Activated CD4-positive, alpha-beta T cell treated with anti-CD3 and anti-CD28 coated beads, Interleukin-2, amount 10 ng/mL, durations not matched to agents 7 days and 5 days (primary cell): ENCODE measurements at places on chromosomes 12 and 14.

DNA sequence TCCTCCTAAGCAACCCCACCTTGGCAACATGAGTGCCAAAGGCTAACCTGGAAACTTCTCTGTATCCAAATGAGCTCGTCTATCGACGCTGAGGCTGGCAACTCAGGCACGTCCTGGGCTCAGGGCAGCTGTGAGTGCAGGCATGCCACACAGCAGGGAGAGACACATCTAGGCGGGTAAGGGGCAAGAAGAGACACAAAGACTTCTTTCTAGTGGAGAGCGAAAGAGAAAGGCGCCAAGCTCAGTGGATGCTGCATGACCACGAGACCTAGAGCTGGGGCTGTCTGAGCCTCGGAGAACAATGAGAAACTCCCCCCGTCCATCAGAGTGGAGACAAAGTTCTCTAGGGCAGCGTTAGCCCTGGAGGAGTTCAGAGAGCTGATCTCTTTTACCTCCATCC, 170.4 kb downstream of the CALM1 start:
- H3K4me1 ChIP-seq: no peaks in the 10 kb centered on the region
- no peak overlapping the region for H3K27ac ChIP-seq
- no peak for DNase-seq
- H3K4me3 ChIP-seq: no peak overlapping the region
- no peaks in the 10 kb centered on the region for H3K27me3 ChIP-seq

GRCh38 chr12:52216100-52216499, 16.9 kb upstream of the KRT7 start:
- no peak for DNase-seq
- no peaks in the 10 kb centered on the region for H3K36me3 ChIP-seq

- H3K36me3 ChIP-seq: peaks cover 2% of the 10 kb centered on the region
- no peak overlapping the region for H3K27ac ChIP-seq
- DNase-seq: no peak
- no peaks in the 10 kb centered on the region for H3K4me1 ChIP-seq
- H3K4me3 ChIP-seq: no peak overlapping the region
These were observed 36.3 kb downstream of the SDR9C7 start for GRCh38 chr12:56897844-56898361.

DNA sequence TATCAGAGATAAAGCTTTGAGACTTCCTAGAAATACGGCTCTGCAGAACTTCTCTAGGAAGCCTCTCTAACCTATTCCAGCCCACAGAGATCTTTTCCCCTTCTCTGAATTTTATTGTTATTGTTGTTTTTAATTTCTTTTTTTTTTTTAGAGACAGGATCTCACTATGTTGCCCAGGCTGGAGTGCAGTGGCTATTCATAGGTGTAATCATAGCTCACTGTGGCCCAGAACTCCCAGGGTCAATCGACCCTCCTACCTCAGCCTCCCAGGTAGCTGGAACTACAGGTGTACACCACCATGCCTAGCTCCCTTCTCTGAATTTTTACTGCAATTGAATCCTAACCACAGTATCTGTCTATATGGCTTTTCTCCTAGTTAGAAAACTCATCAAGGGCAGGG, 19.6 kb downstream of the SLC7A8 start:
- no peak for DNase-seq
- H3K27me3 ChIP-seq: peaks cover 9% of the 10 kb centered on the region
- H3K27ac ChIP-seq: no peak overlapping the region
- no peak overlapping the region for H3K4me3 ChIP-seq
- peaks cover 7% of the 10 kb centered on the region for H3K4me1 ChIP-seq
- no peaks in the 10 kb centered on the region for H3K36me3 ChIP-seq

DNA sequence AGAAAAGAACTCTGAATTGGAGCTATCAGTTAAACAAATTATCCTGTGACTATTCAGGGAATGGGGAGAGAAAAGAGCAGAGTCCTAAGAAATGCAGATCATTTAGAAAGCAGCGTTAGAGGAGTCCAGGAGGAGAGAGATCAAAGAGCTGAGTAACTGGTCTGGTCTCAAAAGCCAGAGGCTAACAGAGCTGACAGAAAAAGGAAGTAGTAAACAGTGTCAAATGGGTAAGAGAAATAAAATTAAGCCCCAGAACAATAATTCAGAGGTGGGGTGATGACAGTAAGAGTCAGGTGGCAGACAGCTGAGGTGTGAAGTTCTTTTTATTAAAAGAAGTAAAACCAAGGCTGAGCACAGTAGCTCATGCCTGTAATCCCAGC, 19.3 kb downstream of the GXYLT1 start:
- peaks cover 3% of the 10 kb centered on the region for H3K4me1 ChIP-seq
- peaks cover 10% of the 10 kb centered on the region for H3K36me3 ChIP-seq
- H3K27me3 ChIP-seq: no peaks in the 10 kb centered on the region

GRCh38 chr14:64112867-64113678, 181.1 kb downstream of the ESR2 start:
- H3K36me3 ChIP-seq: peaks cover 43% of the 10 kb centered on the region
- no peaks in the 10 kb centered on the region for H3K27me3 ChIP-seq
- no peak for DNase-seq
- no peak overlapping the region for H3K4me3 ChIP-seq
- no peaks in the 10 kb centered on the region for H3K4me1 ChIP-seq

DNA sequence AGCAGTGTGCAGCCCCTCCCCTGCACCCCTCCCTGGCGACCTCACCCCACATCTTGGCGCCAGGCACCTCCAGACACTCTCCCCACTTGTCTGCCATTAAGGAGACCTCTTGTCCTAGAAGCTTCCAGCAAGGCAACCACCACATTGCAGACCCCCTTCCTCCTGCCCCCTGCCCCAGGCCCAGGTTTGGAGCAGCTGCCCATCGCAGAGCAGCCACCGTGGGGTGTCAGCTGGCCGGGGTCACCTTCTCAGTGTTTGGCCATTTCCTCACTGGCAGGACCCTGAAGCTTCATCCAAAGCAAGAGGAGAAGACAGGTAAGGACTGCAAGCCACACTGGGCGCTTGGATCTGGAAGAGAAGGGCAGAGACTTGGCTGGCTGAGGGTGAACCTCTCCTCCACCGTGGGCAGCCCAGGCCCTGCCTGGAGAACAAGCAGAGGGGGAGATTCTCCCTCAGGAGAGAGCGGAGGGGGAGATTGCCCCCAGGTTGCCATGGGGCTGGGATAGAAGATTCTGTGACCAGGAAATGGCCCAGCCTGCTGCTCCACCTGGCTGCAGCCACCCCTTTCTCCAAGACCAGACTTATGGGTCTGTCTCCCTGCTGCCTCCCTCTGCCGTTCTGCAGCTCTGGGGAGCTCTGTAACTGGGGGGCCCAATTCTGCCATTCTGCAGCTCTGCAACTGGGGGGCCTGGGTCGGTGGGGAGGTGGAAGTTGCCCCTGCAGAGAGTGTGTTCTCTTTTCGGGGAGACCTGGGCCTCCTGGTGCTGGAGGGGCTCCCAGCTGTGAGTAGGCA, 72.9 kb upstream of the C14orf180 start:
- H3K4me1 ChIP-seq: no peaks in the 10 kb centered on the region
- no peaks in the 10 kb centered on the region for H3K27me3 ChIP-seq
- no peak for DNase-seq
- H3K36me3 ChIP-seq: no peaks in the 10 kb centered on the region

DNA sequence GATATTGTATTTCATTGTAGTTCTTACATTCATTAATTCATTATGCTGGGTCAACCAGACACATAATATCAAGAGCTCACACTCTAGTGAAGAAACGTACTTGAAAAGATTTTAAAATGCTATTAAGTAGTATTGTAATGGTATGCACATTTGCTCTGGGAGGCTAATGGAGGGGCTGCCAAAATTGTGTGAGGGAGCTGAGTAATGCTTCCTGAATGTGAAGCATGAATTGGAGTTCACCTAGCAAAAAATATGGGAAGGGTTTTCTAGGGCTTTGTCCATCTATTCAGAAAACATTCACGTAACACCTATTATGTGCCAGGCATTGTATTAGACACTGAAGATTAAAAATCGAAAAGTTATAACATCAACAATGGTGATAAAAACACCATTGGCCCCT, 403.8 kb upstream of the PDE3A start:
- no peaks in the 10 kb centered on the region for H3K4me1 ChIP-seq
- H3K4me3 ChIP-seq: no peak overlapping the region
- H3K27ac ChIP-seq: no peak overlapping the region
- DNase-seq: no peak
- no peaks in the 10 kb centered on the region for H3K36me3 ChIP-seq
- no peaks in the 10 kb centered on the region for H3K27me3 ChIP-seq

GRCh38 chr14:75185251-75186040, 9.0 kb upstream of the TMED10 start:
- H3K36me3 ChIP-seq: no peaks in the 10 kb centered on the region
- peaks cover 3% of the 10 kb centered on the region for H3K4me1 ChIP-seq
- no peak overlapping the region for H3K27ac ChIP-seq
- peaks cover 11% of the 10 kb centered on the region for H3K27me3 ChIP-seq
- no peak for DNase-seq

- H3K27me3 ChIP-seq: no peaks in the 10 kb centered on the region
- no peaks in the 10 kb centered on the region for H3K4me1 ChIP-seq
- no peaks in the 10 kb centered on the region for H3K36me3 ChIP-seq
- no peak overlapping the region for H3K4me3 ChIP-seq
- no peak overlapping the region for H3K27ac ChIP-seq
These were observed 210.3 kb downstream of the TMTC2 start for GRCh38 chr12:82896979-82897378.

- no peak overlapping the region for H3K27ac ChIP-seq
- no peak overlapping the region for H3K4me3 ChIP-seq
- H3K27me3 ChIP-seq: no peaks in the 10 kb centered on the region
- no peak for DNase-seq
These were observed 76.9 kb downstream of the ATF7IP start for GRCh38 chr12:14442221-14442881.

DNA sequence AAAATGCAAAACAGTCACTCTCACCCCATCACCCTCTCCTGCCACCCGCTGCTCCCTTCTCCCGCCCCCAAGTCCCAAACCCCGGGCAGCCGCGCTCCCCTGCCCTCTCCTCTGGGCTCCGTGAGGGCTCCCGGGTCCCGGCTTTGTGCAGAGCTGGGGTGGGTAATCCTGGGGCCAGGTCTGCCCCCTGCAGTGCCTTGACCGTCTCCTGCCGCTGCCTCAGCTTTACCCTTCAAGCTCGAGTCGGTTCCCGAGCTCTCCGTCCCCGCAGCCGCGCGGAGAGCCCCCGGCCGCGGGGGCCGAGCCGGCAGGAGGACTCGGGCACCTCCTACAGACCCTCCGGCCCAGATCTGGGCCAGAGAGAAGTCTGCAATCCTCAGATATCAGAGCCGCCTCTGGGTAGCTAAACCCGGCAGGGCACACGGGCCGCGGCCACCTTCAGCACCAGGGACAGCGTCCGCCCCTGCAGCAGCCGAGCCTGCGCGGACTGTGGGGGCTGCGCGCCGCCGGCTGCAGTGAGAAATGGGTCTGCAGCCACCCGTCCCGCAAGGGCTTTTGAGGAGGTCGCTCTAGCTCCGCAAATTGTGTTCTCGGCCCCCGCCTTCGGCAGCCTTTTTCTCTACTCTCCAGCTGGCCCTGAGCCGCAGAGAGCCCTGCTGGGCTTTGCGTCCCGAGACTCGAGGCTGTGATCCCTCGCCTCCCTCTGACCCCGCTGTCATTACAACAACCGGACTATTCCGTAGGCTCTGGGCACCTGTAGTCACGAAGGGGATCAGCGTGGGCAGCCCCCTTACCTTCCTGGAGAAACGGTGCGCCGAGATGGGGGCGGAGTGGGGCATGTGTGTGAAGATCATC, 1.2 kb downstream of the PRMT8 start:
- peaks cover 8% of the 10 kb centered on the region for H3K4me1 ChIP-seq
- no peak overlapping the region for H3K4me3 ChIP-seq
- DNase-seq: peak; percentile 54
- no peak overlapping the region for H3K27ac ChIP-seq
- H3K27me3 ChIP-seq: peaks cover 68% of the 10 kb centered on the region

- H3K27ac ChIP-seq: no peak overlapping the region
- no peak overlapping the region for H3K4me3 ChIP-seq
- H3K36me3 ChIP-seq: no peaks in the 10 kb centered on the region
- no peak for DNase-seq
These were observed 49.5 kb upstream of the POC1B start for GRCh38 chr12:89575374-89575773.

DNA sequence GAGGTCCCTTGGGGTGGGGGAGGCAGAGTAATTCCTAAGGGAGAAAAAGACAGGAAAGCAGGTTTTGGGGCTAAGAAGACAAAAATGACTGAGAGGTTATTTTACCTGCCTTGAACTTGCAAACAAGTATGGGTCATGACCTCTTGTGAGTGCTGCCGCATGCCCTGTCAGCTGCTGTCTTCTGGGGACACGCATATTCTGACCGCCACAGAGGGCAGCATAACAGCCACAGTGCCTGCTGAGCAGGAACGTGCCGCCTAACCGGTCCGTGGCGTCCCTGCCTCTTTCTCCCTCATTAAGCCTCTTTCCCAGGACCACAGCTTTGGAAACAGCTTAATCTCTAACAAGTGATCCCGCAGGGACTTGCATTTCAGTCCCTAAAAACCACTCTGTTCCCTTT, 51.3 kb upstream of the KCNA1 start:
- peaks cover 20% of the 10 kb centered on the region for H3K4me1 ChIP-seq
- no peaks in the 10 kb centered on the region for H3K36me3 ChIP-seq
- no peak overlapping the region for H3K4me3 ChIP-seq
- H3K27ac ChIP-seq: no peak overlapping the region
- no peak for DNase-seq

- H3K27ac ChIP-seq: no peak overlapping the region
- H3K27me3 ChIP-seq: no peaks in the 10 kb centered on the region
- H3K4me3 ChIP-seq: no peak overlapping the region
- H3K36me3 ChIP-seq: peaks cover 3% of the 10 kb centered on the region
- no peak for DNase-seq
- peaks cover 22% of the 10 kb centered on the region for H3K4me1 ChIP-seq
These were observed 1172.5 kb downstream of the BCL11B start for GRCh38 chr14:98099527-98099926.

GRCh38 chr12:96220902-96221301, 26.7 kb downstream of the ELK3 start:
- no peak overlapping the region for H3K4me3 ChIP-seq
- no peak for DNase-seq
- no peaks in the 10 kb centered on the region for H3K27me3 ChIP-seq
- no peak overlapping the region for H3K27ac ChIP-seq
- H3K36me3 ChIP-seq: peaks cover 39% of the 10 kb centered on the region

DNA sequence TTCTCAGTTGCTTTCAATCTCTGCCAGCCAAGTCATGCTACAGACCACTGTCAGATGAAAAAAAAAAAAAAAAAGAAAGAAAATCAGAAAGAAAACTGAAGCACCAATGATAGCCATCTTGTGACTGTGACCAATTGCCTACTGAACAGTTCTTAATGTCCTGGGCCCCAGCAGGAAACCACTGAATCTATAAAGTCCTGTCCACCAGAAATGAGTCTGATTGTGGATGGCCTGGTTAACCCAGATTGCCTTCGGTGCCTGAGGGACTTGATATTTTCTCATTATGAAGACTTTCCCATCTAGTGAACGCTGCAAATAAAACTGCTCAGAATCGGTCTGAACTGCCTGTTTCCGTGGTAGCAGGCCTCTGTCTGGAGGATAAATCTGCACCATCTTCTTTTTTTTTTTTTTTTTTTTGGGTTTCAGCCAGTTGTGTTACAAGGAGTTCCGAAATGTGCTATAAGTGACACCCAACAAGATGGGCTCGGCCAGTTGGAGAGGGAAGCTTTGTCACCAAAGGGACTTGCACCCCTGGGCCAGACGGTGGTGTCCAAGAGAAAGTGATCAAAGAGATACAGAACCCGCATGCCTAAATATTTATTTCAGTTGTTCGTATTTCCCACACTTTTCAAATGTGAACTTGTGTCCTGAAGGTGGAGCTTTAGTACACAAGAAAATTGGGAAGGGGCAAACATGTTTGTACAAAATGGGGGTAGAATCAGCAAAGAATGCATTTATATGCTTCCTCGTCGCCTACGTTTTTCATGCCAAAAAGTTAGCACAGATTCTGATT, 3.0 kb upstream of the PLXNC1 start:
- no peak overlapping the region for H3K4me3 ChIP-seq
- peaks cover 28% of the 10 kb centered on the region for H3K27me3 ChIP-seq
- H3K36me3 ChIP-seq: peaks cover 2% of the 10 kb centered on the region
- no peak for DNase-seq
- H3K27ac ChIP-seq: no peak overlapping the region
- H3K4me1 ChIP-seq: peaks cover 17% of the 10 kb centered on the region
